ENCODE measurements at places on chromosomes 7 and 10. TPM values are rescaled to one million over a fixed set of nuclear protein-coding genes. Genes with fewer than 3 reads are reported as not detected.

Gene ZNF467
- total RNA-seq = 1.1 TPM

Gene COG5
- total RNA-seq = 12.1 TPM

Gene RPEL1
- not detected for total RNA-seq

Gene C7orf33
- total RNA-seq = not detected

Gene LMTK2
- 13.8 TPM for total RNA-seq

Gene SEMA3E
- 2.0 TPM for total RNA-seq
